ENCODE measurements at places on chromosomes 2 and 18. TPM values are rescaled to one million over a fixed set of nuclear protein-coding genes. Genes with fewer than 3 reads are reported as not detected.

EPAS1 gene
- total RNA-seq = 102 TPM

CTAGE1 gene
- total RNA-seq = not detected

PPP4R3B gene
- total RNA-seq = 69.9 TPM

DNA sequence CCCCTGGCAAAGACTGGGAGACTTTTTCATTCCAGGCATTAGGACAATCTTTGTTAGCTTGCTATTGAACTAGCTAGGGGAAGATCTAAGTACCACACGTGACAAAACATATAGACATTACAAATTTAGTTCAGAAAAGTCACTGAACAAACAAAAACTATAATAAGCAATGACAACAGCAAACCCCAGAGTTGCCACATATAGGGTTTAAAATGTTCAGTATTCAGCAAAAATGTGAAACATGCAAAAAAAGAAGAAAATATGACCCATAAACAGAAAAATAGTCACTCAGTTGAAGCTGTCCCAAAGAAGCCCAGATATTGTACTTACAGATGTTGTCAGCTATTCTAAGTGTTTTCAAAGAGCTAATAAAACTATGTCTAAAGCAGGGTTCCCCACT, 431.1 kb upstream of the CDH2 start:
- H3K36me3 ChIP-seq = no peaks in the 10 kb centered on the region
- H3K4me1 ChIP-seq = no peaks in the 10 kb centered on the region

DNA sequence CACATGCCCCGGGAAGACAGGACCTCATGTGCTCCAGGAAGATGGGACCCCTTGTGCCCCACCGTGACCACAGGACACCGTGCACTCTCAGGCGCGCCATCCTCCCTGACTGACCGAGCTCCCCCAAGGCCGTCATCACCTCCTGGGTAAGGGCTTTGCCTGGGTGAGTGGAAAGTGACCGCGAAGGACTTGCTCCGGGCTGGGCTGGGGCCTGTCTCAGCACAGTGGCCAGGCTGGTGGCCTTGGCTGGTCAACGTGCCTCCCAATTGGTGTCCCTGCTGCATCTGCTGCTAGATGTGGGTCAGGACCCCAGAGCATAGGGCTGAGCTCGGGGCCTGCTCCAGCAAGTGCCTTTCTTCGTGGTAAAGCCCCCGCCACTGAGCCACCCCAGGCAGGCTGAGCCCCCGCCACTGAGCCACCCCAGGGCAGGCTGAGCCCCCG, 69.7 kb upstream of the CTDP1 start:
- H3K4me3 ChIP-seq = no peak overlapping the region
- no peaks in the 10 kb centered on the region for H3K27me3 ChIP-seq
- H3K27ac ChIP-seq = no peak overlapping the region
- DNase-seq = no peak
- no peaks in the 10 kb centered on the region for H3K36me3 ChIP-seq
- H3K4me1 ChIP-seq = no peaks in the 10 kb centered on the region

DNA sequence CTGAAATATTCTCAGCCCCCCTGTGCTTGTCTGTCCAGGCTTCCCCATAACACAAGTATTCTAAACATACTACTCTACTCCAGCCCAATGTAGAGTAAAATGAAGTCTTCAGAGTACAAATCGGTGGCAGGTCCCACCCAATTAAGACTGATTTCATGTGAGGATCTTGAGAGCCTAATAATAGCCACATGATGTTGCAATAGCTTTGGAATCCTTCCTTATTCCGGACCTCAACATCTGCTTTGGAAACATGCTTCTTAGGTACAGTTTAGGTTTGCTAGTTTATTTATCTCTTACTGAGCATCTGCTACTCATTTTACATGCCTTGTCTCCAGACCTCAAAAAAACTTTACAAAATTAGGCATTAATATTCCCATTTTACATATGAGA, 207.3 kb upstream of the RAB6C start:
- H3K27me3 ChIP-seq = no peaks in the 10 kb centered on the region
- no peak for DNase-seq
- H3K4me1 ChIP-seq = no peaks in the 10 kb centered on the region
- H3K4me3 ChIP-seq = no peak overlapping the region
- no peaks in the 10 kb centered on the region for H3K36me3 ChIP-seq

All from activated T-helper 2 cell treated with anti-CD3 and anti-CD28 coated beads, Interferon-gamma antibody, Interleukin-2, Interleukin-4, amounts not matched to agents 10 μg/mL and 5 μg/mL and 100 μg/mL, durations not matched to agents 14 hours and 24 hours and 36 hours (primary cell).